ENCODE measurements at places on chromosomes 4 and X. TPM values are rescaled to one million over a fixed set of nuclear protein-coding genes. Genes with fewer than 3 reads are reported as not detected.

Gene VCX3A
- total RNA-seq = not detected

Gene TLR10
- total RNA-seq = not detected

Gene NAP1L3
- 2.8 TPM for total RNA-seq

Gene GUCY1B1
- 8.1 TPM for total RNA-seq

Gene PSAPL1
- total RNA-seq = not detected

Gene CSAG3
- not detected for total RNA-seq

Gene SLC26A1
- not detected for total RNA-seq

Gene CLDN22
- total RNA-seq = not detected

Gene NEIL3
- total RNA-seq = 8.4 TPM

Gene SSX2B
- total RNA-seq = not detected

Gene CHM
- total RNA-seq = 15.5 TPM

Gene EDNRA
- total RNA-seq = 14.9 TPM

Gene VSIG4
- total RNA-seq = not detected

Gene BANK1
- not detected for total RNA-seq

Gene SYN1
- 3.5 TPM for total RNA-seq

Gene KCTD8
- total RNA-seq = 0.78 TPM

Gene CLTRN
- 0.32 TPM for total RNA-seq

Gene REPS2
- total RNA-seq = 3.8 TPM

Gene BRS3
- total RNA-seq = not detected

Gene BGN
- total RNA-seq = 67.1 TPM

Gene CNGA1
- not detected for total RNA-seq

Gene MAP7D2
- under 0.01 TPM for total RNA-seq

Gene ADH1B
- 0.65 TPM for total RNA-seq

Gene GRIA2
- total RNA-seq = not detected

Gene ZNF141
- total RNA-seq = 8.5 TPM

Gene CXCL5
- 10.9 TPM for total RNA-seq

Gene RBM46
- 0.39 TPM for total RNA-seq

Gene TBC1D14
- 20.8 TPM for total RNA-seq

Gene NLGN3
- 3.1 TPM for total RNA-seq

Gene SRD5A3
- total RNA-seq = 3.4 TPM

Gene SCML1
- 3.0 TPM for total RNA-seq

Gene ADRA2C
- not detected for total RNA-seq

All from epithelial cell of alveolus of lung (primary cell).